ENCODE measurements at places on chromosomes 3 and 15.
A peak's percentile ranks its signal among the peaks of the same experiment; 100 is the strongest.

DNA sequence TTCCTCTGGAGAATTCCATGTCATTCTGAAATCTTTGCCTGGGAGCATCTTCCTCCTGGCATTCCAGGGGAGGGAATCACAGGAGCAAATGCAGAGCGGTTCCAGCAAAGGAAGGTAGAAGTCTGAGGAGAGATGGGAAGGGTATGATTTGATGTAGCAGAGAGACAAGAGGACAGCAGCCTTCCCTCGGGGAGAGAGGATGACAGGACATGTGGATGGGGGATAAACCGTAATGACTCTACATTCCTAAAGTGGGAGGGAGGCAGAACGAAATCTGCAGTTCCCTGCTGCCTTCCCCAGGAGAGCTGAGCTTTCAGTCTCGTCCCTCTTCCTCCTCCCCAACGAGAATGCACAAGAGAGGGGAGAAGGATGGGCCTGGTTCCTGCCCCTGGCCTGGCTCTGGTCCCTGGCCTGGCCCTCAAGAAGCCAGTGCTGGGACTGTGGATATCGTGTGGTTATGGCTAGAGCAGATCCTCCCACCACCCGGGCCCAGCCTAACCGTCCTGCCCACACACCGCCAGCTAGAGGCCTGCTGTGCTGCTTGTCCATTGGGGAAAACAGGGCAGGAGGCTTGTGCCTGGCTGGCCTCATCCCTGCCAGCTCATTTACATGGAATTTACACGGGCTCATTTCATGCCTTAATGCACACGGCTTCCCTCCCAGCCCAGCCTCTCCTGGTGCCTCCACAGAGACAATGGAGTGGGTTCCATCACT, 26.6 kb downstream of the SEMA7A start:
- no peak for DNase-seq

DNA sequence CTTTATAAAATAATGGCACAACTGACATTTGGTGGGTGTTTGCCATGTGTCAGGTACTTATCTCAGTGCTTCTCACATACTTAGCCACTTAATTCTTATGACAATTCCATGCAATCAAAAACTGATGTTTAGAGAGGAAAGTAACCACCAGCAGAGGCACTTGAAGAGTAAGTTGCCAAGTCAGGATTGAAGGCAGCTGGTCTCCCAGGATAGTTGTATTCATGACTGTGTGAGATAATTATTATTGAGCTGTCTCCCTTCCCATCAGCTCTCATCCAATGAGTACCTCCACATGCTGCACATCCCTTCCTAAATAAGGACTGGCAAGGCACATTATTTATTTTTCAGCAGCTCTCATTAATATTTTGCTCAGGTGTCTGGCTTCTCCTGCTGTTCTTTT, 4.8 kb downstream of the VEPH1 start:
- no peak for DNase-seq

DNA sequence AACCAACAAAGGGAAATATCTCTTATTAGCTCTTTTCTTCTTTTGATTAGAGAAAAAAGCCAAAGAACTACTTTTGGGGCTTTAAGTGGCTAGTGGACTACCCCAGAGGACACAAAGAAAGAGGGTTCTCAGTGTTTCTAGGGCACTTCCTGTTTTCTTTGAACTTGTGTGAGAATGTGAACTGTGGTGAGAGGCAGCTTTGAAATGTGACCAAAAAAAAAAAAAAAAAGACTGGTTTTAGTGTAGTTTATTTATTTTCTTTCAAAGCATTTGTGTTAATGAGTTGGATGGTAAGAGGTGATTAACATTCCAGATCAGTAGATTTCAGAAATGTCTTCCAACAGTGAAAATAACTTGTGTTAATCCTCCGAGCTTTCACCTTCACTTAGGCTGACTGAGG, 32.4 kb downstream of the SELENOT start:
- DNase-seq, result no peak

- no peak for DNase-seq
Measured at GRCh38 chr3:166351461-166351860, 514.2 kb upstream of the BCHE start.

DNA sequence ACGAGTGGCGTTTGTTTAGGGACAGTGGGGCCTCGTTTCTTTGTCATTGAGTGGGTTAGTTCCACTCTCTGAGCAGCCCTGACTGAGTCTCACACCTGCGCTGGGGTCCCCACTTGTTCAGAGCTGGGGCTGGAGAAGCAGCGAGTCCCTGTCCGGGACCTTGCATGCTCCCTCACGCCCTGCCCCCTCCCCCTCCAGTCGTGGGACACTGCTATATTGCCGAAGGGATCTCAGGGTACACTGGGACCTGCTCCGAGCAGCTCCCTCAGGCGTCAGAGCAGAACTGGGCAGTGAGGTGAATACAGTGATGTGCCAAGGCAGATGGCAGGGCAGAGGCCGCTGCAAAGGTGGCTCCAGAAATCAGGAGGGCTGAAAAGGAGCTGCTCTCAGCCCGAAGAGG, 59.9 kb upstream of the KLF13 start:
- DNase-seq, result no peak

GRCh38 chr3:79253271-79253670, 514.5 kb downstream of the ROBO1 start:
- DNase-seq, result no peak

- DNase-seq, result no peak
Measured at GRCh38 chr15:95439922-95440376, 890.6 kb upstream of the NR2F2 start.

DNA sequence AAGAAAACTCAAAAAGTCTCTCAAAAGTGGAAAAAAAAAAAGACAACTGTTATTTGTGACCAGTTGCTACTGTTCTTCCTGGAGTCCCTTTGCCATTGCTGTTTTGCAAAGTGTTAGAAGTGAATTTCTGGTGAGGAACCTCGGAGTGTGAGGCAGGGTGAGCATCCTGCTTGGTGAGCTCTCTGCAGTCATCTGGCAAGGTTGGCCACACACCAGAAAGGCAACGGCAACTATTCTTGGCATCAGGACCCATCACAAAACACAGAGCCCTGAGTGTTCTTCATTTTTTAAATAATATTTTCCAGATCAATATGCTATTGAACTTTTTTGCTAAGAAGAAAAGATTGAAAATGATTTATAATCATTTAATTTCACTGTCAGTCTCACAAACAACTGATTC, 60.7 kb downstream of the CGNL1 start:
- DNase-seq, result peak; percentile 15

- peak; percentile 1 for DNase-seq
Measured at GRCh38 chr3:146469150-146470017, at the start of gene PLSCR2. PLSCR2 (minus strand) TSS chr3:146469561; CDS start chr3:146459904, 9,657 bp downstream.

- no peak for DNase-seq
Measured at GRCh38 chr15:28998511-28998910, 112.7 kb downstream of the APBA2 start.

DNA sequence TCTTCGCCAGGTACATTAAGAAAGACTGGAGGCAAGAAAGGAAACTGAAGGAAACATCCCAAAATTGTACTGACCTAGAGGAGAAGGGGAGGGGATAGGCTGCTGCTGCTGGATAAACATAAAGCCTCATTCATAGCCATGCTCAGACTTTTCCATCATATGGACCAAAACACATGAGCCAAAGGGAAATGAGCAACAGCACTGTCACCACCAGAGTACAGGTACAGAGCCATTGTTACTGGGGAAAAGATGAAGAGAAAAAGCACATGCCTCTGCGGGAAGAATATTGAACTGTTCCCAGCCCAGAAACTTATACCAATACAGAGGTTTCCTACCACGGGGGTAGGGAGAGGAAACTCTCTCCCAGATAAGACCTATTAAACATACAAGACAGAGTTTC, 861.9 kb downstream of the NTRK3 start:
- no peak for DNase-seq

GRCh38 chr3:49724586-49724985, 835 bp upstream of the GMPPB start:
- DNase-seq, result no peak

DNA sequence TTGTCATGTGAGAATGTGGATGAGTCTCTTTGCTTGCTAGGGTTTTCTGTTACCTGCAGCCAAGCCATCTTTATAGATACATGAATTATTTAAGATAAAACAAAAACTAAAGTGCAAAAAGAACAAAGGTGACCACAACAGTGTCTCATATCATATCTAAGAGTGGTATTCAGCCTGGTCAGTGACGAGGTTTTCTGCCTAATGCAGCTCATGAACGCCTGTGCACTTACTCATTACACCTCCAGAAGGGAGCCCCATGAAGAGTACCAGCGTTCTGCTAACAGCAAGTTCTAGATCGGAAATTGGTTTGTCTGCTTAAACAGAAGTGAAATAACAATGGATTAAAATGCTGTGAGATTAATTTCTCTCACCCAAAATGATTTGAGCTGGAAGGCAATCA, 19.2 kb downstream of the PXYLP1 start:
- DNase-seq, result no peak

DNA sequence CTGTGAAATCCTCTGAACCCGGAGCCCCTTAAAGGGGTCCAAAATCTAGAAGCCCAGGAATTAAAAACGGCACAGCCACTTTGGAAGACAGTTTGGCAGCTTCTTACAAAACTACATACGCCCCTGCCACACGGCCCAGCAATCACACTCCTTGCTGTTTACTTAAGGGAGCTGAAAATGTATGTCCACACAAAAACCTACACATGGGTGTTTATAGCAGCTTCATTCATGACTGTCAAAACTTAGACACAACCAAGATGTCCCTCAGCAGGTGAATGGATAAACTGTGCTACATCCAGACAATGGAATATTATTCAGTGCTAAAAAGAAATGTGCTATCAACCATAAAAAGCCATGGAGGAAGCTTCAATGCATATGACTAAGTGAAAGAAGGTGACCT, 162.5 kb downstream of the NUP210 start:
- DNase-seq, result no peak

Data from hippocampal formation (tissue), 2 donors.